RWPE2 (cell line): ENCODE measurements at places on chromosomes 4 and X.

DNA sequence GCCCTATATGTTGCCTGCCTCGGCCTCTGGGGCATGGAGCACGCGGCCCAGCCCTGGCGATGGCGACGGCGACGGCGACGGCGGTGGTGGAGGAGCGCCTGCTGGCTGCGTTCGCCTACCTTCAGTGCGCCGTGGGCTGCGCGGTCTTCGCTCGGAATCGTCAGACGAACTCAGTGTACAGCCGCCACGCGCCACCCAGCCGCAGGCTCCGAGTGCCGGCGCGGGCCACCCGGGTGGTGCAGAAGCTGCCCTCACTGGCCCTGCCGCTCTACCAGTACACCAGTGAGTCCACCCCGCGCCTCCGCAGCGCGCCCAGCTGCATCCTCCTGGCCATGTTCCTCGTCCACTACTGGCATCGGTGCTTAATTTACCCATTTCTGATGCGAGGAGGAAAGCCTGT, 83.7 kb upstream of the F9 start:
- DNase-seq = no peak

DNA sequence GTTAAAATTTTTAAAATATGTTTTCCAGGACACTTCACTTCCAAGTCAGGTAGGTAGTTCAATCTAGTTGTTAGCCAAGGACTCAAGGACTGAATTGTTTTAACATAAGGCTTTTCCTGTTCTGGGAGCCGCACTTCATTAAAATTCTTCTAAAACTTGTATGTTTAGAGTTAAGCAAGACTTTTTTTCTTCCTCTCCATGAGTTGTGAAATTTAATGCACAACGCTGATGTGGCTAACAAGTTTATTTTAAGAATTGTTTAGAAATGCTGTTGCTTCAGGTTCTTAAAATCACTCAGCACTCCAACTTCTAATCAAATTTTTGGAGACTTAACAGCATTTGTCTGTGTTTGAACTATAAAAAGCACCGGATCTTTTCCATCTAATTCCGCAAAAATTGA, 49.7 kb downstream of the XIAP start:
- no peak for DNase-seq

DNA sequence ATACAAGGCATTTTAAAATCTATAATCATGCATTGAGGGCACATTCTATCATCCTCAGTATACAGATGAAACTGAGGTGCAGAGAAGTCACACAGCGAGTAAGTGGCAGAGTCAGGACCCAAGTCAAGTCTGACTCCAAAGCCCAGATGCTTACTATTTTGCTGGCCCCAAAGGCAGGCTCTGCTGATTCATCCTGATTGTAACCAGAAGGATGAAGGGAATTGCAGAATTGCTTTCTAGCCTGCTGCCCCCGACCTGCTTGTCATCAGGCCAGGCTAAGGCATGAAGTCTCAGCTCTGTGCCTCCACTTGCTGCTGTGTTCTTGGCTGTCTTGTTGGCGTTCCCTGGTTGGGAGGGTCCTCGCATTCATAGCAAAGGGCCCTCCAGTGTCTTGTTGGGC, 62.7 kb downstream of the SLC9A6 start:
- no peak for DNase-seq

DNA sequence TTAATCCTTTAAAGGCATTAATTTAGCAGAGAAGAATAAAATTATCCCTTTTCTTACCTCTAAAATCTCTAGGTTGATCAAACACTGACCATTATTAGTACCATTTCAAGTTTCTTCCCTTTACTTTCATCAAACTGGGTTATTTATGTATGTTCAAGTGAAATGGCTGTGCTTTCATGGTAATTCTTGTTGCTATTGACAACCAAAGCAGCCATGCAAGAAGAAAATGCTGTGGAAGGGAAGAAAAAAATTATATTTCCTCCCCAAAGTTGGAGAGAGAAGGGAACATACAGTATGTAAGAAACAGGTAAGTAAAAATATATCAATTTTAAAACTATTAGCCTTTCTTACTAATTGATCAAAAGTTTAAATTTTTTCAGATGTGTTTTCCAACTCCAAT, 16.2 kb downstream of the NPNT start:
- DNase-seq = no peak

DNA sequence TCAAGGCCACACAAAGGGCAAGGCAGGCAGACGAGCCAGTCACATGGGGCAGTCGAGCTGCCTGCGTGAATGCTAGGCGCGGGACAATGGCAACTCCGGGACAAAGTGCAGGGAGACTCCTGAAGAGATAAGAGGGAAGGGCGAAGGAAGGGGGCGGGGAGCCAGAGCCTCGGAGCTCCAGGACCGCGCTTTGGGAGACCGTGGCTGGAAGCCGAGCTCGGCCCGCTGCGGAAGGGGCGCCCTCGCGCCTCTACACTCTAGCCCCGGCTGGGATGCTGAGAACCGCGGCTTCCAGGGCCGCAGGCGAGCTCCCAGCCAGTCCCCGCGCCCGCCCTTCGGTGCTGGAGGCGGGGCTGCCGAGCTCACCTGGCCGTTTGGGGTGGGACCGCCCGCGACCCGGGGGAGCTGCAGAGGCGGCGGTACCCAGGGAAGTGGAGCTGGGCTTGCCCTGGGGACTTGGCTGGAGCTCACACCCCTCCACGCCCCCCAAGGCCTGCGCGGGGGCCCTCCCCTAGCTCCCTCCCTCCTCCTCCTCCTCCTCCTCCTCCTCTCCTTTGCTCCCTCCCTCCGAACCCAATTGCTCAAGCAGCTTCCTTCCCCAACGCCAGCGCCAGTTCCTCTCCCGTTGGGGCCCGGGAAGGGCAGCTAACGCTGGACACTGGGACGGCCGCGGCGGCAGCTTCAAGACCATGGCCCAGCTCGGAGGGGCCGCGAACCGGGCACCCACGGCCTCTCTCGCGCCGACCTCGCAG, at the start of gene SOWAHD:
TSS of gene SOWAHD (plus strand) at position 610 of the 752 bp plus-strand sequence. CDS start at position 690, 80 bp downstream.
- no peak for DNase-seq

- DNase-seq = no peak
Measured at GRCh38 chr4:7337196-7338058, 97.3 kb downstream of the PSAPL1 start.

- DNase-seq = no peak
Measured at GRCh38 chr4:178599521-178599920, 1157.3 kb upstream of the AGA start.

DNA sequence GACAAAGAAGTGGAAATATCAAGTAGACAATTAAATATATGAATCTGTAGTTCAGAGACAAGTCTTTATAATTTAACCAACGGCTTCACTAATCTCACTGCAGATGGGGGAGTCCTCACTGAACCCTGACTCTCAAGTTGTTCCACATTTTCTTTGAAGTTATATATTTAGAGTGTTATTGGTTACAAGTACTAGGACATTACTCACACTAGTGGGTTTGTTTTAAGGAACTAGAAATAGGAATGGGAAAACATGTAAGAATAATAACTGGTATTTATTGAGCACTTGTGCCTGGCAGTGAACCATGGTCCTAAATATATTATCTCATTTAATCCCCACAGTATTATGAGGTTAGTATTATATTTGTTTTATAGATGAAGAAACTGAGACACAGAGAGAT, 22.0 kb downstream of the MND1 start:
- DNase-seq = no peak

- no peak for DNase-seq
Measured at GRCh38 chrX:152821145-152821765, 9.3 kb downstream of the CETN2 start.

DNA sequence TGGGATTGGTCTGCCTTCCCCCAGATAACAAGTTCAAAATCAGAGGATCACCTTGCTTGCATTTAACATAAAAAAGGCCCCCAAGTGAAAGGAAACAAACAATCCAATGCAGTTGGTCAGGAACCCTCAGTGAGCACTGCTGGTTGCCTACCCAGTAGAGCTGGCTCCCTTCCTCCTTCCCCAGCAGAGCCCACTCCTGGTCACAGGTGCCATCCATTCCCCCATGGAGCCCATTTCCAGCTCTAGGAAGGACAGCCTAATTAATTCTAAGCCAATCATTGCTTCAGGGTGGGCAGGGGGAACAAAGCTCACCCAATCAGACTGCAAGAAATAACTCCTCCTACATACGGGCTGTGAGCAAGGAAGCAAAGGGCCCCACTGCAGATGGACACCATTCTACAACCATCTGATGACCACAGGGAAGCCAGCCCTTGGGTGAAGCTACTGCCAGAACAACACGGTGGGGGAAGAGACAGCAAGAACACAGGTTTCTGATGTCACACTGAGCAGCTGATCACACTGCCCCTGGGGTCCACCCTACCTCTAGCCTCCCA, 86.5 kb downstream of the SH3KBP1 start:
- DNase-seq = no peak

- DNase-seq = no peak
Measured at GRCh38 chrX:150365990-150366911, 3.1 kb downstream of the MAMLD1 start.

- DNase-seq = no peak
Measured at GRCh38 chr4:60948008-60948407, 252.1 kb upstream of the ADGRL3 start.

- no peak for DNase-seq
Measured at GRCh38 chr4:55866973-55867574, 13.6 kb downstream of the EXOC1 start.

GRCh38 chrX:32788936-32789335, 422.4 kb downstream of the DMD start:
- no peak for DNase-seq

- no peak for DNase-seq
Measured at GRCh38 chrX:102765809-102766208, 45.3 kb downstream of the GPRASP3 start.

DNA sequence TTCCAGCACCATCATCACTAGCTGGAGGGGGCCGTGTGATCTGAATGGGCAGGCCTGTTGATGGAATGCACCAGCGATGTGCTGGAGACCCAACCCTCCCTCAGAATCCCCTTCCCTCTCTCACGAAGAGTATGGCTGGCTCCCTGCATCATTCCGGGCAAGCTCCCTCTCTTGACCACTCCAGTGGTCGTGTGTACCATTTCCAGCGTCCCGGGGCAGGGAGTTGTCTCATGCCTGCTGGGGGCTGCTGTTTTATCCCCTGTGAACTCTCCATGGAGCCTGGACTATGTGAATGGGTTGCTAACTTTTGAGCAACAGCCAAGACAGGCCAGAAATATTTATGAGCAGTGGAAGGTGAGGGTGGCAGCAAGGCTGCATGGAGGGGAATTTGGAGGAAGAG, 8.1 kb downstream of the CSAG1 start:
- no peak for DNase-seq

GRCh38 chr4:86857341-86858052, 8.3 kb upstream of the SLC10A6 start:
- DNase-seq = no peak

GRCh38 chr4:38743866-38744265, 38.9 kb downstream of the TLR10 start:
- no peak for DNase-seq

- DNase-seq = no peak
Measured at GRCh38 chr4:36322921-36323354, 41.5 kb downstream of the DTHD1 start.
